ENCODE measurements at places on chromosomes 1 and 21. TPM values are rescaled to one million over a fixed set of nuclear protein-coding genes. Genes with fewer than 3 reads are reported as not detected.

GRCh38 chr1:244297616-244298015 lies 154.1 kb downstream of the ADSS2 start:
- DNase-seq: no peak

HES2 gene
- 0.13 TPM for total RNA-seq

- DNase-seq: no peak
Measured at GRCh38 chr1:2805801-2806430, 4.4 kb upstream of the TTC34 start.

DNA sequence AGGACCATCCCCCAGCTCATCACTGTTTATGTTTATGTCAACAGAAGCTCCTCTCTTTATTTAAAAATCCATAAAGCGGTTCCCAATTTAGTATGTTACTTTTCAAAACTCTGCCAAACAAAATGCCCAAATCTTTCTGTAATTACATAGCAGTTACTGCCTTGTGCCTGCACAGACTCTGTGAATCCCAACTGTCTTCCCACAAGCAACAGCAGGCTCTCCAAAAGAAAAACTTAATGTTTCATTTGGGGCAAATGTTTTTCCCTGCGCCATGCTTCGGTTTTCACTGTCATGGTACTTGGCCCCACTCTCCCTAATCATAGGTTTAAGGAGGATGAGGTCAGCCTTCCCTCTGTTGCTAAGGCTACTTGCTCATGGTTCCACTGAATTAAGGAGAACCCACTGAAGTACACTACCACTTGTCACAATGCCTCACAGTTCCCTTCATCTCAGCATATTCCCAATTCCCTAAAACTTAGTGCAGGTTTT lies 4.6 kb downstream of the COLGALT2 start:
- no peak for DNase-seq

GRCh38 chr1:200738327-200738948 lies at the start of gene CAMSAP2:
Gene CAMSAP2 (plus strand): TSS chr1:200738893. CDS start chr1:200739828, 935 bp downstream.
- DNase-seq: peak; percentile 85

DNA sequence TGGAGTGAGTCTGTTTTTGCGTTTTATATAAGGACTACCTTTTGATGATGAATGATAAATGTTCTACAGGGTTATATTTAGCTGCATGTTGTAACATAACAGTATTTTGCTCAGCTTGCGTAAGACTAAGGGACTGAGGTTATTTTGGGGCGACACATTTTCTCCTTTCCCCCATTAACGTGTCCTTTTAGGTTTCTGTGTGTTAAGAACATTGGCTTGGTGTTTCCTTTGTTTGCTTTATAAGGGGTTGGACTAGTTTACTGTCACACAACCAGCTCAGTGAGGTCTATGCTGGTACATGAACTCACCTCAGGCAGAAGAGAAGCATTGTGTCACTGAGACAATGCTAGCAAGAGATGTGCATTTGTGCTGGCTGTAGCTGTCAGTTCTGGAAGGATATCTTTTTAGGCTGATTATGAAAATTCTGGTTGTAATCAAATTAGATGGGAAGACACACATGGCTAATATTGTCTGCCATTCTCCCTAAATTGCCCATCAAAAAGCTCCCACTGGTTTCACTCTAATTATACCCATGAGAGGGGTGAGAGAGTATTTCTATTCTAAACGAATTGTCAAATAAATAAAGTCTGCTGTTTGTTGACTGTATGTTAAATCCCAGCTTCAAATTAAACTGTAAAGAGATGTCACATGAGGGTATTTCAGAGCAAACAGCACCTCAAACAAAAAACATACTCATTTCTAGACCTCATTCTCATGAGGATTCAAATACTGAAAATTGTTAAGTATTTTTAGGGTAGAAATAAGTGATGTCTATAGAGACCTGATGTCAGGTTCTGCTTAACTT lies 62.6 kb downstream of the CDC14A start:
- DNase-seq: no peak

GRCh38 chr1:101587741-101588140 lies 350.9 kb downstream of the S1PR1 start:
- peak; percentile 48 for DNase-seq

DNA sequence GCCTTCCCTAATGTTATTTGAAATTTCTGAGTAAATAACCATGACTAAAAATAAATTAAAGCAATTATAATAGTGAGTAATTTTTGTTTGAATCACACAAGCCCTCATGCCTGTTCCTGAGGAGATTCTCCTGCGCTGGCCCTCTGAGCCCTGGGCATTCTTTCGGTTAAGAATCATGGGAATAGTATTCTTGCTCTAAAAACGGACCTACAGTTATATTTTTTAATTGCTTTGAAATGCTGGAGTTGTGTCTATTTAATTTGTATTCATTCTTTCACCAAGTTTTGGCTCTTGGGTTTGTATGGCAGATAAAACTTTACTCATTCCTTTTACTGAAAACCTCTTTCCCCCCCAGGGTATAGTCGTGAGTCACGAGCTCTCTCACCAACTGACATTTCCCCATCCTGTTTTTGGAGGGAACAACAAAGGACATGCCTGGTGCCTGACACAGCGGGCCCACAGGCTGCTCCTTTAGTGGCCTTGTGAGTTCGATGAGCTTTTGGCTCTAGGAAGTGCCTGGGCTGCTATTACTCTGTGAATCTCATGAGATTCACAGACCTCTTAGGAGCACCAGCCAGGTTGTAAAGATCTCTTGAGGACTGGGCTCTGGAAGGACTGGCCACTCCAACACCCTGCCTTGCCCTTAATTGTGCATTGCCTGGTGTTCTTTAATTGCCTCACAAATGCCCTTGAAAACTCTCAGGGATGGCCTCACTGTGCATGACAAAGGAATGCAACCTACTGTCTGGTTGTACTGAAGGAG lies 58.6 kb downstream of the DDR2 start:
- peak; percentile 94 for DNase-seq
